Left colon (tissue), 2 donors: ENCODE measurements at places on chromosomes 2 and 18. TPM values are rescaled to one million over a fixed set of nuclear protein-coding genes. Genes with fewer than 3 reads are reported as not detected.

GRCh38 chr2:116769514-116769913, 1045.0 kb upstream of the DDX18 start:
- no peak for DNase-seq

- DNase-seq = peak; percentile 92
Observed at GRCh38 chr2:10302479-10303180, at the start of gene HPCAL1. Gene HPCAL1 (plus strand): TSS chr2:10302904. CDS start chr2:10419758, 116,854 bp downstream.

DNA sequence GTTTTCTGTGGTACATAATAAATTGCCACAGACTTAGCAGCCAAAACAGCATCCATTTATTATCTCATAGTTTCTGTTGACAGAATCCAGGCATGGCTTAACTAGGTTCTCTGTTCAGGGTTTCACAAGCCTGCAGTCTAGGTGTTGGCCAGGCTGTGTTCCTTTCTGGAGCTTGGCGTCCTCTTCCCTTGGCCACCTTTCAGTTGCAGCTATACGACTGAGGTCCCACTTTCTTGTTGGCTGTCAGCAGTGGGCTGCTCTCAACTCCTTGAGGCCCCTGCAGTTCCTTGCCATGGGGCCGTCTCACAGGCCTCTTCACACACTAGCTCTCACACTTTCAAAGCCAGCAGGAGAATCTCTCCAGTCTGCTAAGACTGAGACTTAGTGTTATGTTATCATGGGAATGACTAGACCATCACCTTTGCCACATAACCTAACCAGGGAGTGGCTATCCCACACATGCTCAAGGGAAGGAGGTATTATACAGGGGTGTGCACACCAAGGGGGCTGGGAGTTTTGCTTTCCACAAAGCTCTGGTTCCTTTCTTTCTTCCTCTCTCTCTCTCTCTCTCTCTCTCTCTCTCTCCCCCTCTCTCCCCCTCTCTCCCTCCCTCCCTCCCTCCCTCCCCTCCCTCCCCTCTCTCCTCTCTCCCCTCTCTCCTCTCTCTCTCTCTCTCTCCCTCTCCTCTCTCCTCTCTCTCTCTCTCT, 15.8 kb downstream of the RIOK3 start:
- no peak for DNase-seq

UGT1A10 gene
- 112 TPM for total RNA-seq

- no peak for DNase-seq
Observed at GRCh38 chr2:224801360-224801759, 85.2 kb upstream of the CCDC195 start.

LYG2 gene
- not detected for total RNA-seq
